Stimulated activated CD8-positive, alpha-beta memory T cell treated with anti-CD3 and anti-CD28 coated beads, Interleukin-7, amount 100 ng/mL, for 1 hour (primary cell): ENCODE measurements at places on chromosomes 2 and 18.

GRCh38 chr2:71882949-71883472 is 264.7 kb downstream of the CYP26B1 start:
- DNase-seq, result no peak

GRCh38 chr2:105781274-105781978 is 36.7 kb downstream of the NCK2 start:
- no peak for DNase-seq

- DNase-seq, result no peak
These were observed 82.5 kb downstream of the SLC8A1 start for GRCh38 chr2:40369267-40370006.

- no peak for DNase-seq
These were observed 36.4 kb upstream of the CXCR4 start for GRCh38 chr2:136154384-136154783.

GRCh38 chr2:231286964-231287363 is 88.5 kb downstream of the ARMC9 start:
- no peak for DNase-seq

DNA sequence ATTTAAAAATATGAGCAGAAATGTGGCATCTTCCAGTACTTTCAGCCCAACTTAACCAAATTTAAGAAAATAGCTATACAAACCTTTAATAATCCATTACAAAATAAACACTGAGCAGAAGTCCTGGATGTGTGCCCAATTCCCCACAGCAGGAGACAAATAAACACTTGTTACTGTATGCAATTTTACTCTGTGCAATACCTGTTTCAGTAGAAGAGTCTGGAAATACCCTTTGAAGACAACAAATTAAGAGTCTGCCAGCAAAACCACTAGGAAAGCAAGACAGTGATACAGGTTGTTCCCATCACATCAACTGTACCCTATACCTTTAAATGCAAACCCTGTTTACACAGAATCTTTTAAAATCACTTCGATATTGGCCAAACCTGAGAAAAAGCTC is 41.4 kb upstream of the RNU4ATAC start:
- no peak for DNase-seq
